ENCODE measurements at places on chromosomes 11 and 22. TPM values are rescaled to one million over a fixed set of nuclear protein-coding genes. Genes with fewer than 3 reads are reported as not detected.
A peak's percentile ranks its signal among the peaks of the same experiment; 100 is the strongest.

GRCh38 chr22:44028091-44028490, 4.0 kb downstream of the PARVB start:
- DNase-seq: no peak

TMEM45B gene
- total RNA-seq: 29.1 TPM

KRTAP5-10 gene
- not detected for total RNA-seq

GRCh38 chr22:19168088-19168890, 10.2 kb downstream of the SLC25A1 start:
- DNase-seq: no peak

DNA sequence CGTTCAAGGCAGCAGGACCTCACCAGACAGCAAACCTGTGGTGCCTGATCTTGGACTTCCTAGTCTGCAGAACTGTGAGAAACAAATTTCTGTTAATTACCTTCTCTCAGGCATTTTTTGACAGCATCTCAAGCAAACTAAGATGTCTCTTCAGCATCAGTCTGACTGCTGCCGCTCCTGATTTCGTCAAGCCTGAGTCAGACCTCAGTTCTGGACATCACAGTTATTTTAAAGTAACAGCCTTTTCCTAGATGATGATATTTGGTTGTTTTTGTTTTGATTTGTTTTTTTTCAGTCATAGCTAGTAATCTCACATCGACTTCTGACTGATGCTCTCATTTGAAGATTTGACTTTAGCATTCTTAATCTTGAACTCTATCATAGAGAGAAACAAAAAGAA, 71.9 kb downstream of the BLID start:
- no peak for DNase-seq

H19 gene
- total RNA-seq: 1.2 TPM

GRCh38 chr11:12497431-12497830, 120.1 kb downstream of the PARVA start:
- no peak for DNase-seq

KDELR3 gene
- total RNA-seq: 18.9 TPM

HBE1 gene
- 0.35 TPM for total RNA-seq

TUB gene
- total RNA-seq: 5.6 TPM

GPHA2 gene
- 11.6 TPM for total RNA-seq

DNA sequence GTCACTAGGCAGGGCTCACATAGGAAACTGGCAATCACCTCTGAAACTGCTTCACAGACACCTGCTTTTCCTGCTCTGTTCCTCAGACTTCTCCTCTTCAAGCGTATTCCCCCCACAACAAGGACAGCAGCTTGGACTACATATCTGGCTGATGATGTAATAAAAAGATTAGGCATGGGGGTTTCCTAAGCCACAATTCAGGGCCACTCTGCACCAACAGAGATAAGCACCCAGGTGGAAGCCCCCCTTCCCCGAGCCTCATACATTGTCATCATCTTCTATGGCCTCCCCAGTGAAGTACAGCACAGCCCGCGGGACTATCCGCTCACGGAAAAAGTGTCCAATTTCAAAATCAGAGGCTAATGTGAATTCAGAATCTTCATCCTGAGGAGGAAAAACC, 25.0 kb upstream of the PHLDA2 start:
- no peak for DNase-seq

DNA sequence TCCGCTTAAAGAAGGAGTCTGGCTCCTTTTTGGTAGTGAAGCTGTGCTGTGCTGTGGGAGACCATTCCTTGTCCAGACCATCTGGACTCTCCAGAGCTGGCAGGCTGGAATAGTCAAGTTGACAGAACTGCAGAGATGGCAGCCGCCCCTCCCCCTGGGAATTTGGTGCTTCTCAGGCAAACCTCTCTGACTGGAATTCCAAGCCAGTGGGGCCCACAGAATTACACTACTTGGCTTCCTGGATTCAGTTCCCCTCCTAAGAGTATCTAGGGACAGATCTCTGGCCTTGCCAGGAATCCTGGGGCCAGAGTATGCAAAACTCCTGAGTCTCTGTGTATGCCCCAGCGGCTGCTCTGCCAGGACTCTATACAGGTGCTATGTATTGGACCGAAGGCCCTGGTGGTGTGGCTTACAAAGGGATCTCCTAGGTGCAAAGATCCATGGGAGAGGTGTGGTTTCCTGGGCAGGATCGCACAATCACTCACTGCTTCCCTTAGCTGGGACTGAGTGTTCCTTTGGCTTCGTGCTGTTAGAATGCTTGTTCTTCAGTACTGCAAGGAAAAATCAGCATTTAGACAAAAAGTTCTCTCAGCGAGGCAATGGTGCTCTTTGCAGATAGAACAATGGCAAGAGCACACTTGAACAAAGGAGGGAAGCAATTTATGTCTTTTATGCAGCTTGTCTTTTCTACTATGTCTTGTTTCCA, 86.8 kb downstream of the PRMT3 start:
- no peak for DNase-seq

DNA sequence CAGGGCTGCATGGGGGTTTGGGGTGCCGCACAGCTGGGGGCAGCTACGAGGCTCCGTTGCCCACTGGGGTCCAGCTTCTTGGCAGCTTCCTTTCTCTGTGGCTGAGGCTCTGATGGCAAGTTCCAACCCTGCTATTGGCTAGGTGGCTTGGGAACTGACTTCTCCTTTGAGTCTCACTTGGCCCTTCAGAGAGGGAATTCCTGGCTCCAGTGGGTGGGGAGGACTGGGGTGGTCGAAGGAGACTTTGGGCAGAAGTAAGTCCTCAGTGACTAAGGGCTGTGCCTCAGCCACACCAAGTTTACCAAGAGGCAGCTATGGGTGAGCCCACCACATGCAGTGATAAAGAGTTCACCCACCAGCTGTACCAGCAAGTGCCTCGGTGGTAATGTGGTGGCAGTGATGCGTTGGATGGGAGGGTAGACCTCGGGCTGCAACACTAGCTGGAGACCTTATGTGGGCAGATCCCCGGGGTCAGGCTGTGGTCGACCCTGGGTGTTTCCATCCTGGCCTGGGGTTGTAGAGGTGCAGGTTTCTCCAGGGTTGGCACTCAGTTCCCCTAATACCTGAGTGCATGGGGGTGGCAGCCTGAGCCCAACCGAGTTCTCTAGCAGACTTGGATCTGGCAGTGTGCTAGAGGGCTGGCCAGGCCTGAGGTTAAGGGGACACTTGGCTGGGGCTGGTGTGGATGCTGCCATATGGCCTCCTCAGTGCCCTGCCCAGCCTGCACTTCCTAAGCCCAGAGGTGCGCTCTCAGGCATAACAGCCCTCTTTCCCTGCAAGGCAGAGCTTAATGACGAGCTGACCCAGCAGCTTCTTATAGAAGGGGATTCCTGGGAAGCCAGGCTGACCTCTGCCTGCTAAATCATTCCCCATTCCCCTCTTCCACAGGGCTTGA, 197.0 kb upstream of the CADM1 start:
- no peak for DNase-seq

LINC01488 gene
- 0.14 TPM for total RNA-seq

- DNase-seq: no peak
These were observed 127.1 kb downstream of the CTTN start for GRCh38 chr11:70525466-70525865.

DNA sequence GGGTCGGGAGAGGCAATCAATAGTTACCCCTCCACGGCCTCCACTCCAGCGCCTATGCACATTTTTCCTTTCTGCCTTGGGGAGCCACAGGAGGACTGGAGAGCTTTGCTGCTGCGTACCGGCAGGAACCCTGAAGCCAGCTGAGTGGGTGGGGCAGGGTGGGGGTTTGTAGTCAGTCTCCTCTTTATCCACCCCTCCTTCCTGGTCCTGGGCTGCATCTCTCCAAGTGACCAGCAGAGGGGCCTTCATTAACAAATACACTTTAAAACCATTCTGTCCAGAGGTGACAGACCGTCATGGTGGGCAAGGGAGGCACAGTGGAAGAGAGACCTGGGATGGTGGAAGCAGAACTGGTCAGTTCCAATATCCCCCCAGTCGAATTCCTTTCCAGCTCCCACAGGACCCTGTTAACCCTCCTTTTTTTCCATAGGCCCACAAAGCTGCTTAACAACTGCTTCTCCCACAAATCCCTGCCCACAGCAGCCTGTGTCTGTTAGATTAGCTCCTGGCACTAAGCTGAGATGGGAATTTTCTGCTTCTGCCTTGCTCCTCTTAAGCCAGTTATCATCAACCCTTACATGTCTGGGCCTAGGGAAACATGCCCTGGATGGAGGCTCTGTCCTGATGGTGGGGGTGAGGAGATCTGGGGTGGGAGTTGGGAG, 3.9 kb upstream of the ABCG4 start:
- peak; percentile 77 for DNase-seq

GRCh38 chr11:61734767-61735166, 17.7 kb upstream of the MYRF start:
- no peak for DNase-seq

- DNase-seq: peak; percentile 58
These were observed 34.5 kb upstream of the ANO3 start for GRCh38 chr11:26297189-26297975.

DNA sequence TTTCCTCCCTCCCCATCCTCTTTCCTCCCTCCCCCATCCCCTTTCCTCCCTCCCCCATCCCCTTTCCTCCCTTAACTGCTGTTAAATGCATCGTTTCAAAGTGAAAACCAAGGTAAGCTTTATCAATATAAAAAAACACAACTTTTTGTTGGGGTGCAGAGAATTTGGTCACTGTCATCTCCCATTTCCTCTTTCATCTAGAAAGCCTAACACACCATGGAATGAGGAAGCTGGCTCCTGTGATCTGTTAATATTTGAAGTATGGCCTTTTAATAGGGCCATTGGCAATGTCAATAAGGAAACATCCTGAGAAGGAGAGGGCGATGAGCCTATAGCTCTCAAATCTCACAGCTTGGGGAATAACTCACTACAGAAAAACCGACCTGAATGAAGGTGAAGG, 7.0 kb downstream of the EXPH5 start:
- no peak for DNase-seq

MUC5AC gene
- total RNA-seq: not detected

DNA sequence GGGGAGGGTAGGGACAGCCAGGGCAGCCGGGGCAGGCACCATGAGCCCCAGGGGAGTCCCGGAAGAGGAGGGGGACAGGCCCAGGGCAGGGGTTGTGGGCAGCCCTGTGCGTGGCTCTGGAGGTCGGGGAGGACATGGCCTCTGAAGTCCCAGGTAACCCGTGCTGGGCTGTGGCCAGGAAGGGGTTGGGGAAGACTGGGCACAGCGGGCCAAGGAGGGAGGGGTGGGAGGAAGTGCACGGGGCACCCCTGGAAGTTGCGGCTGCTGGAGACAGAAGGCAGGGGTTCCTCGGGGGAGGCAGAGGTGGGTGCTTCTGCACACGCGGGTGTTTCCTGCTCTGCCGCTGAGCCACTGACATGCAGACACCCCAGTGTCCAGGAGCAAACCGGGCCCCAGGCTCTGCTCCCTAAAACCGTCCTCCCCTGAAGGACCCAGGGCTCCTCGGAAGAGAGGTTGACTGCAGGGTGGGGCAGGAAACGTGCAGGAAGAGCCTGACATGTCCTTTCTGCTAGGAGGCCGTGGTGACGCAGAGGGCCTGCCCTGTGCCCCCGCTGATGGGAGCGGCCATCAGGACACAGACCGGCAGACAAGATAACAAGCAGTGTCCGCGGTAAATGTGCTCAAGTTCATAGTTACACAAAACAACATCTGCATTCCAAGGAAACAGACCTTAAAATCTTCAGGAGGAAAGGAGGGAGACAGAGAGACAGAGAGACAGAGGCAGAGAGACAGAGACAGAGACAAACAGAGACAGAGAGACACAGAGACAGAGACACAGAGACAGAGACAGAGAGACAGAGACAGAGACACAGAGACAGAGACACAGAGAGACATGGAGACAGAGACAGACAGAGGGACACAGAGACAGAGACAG, 5.7 kb downstream of the TNNI2 start:
- no peak for DNase-seq

ANGPTL5 gene
- total RNA-seq: not detected

DNA sequence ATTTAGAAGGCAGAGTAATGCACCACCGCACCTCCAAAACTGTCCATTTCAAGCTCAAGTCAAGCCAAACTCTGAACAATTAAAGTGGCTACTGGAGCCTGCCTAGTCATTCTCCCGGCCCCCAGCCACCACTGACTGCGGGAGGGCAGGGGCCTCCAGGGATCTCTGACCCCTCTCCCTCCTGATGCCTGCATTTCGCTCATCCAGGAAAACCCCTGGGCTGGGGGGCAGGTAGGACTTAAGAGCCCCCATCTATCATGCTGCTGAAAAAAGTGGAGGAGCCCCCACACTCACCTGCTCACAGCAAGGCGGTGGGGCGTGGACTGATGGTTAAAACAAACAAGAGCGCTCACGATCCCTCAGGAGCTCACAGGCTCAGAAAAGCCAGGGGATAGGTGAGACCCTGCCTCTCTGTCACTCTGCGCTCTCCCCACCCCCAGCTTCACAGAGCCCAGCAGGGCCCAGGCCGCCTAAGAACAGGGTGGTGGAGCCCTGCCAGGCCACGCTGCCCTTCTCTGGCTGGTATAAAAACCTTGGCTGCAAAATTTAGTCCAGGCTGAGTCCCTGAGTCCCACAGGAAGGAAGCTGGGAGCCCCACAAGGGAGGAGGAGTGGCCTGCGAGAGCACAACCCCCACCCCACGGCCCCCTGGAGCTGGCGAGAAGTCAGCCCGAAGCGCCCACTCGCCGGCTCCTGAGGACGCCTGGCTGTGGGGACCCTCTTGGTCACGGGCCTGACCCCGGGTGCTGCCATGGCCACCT, 21.0 kb upstream of the MOB2 start:
- DNase-seq: no peak

- DNase-seq: no peak
These were observed at the start of gene EPS8L2 for GRCh38 chr11:705646-706438. EPS8L2 (plus strand) TSS chr11:706231; CDS start chr11:709408, 3,177 bp downstream.

DNA sequence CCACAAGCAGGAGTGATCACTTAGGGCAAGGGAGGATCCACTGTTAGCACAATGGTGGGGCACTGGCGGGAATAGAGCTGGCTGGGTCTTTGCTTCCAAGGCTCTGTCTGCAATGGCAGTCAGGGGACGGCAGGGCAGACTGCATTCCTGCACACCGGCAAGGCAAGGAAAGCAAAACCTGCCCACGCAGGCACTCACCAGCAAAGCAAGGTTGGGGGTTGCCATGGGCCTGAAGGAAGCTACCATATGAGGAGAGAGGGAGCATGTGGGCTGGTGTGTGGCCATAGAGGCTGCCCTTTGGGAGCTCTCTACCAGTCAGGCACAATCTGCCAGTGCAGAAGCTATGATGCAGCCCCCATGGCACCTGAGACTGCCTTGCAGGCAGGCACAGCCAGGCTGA, 33.2 kb downstream of the OR8B12 start:
- no peak for DNase-seq

DNA sequence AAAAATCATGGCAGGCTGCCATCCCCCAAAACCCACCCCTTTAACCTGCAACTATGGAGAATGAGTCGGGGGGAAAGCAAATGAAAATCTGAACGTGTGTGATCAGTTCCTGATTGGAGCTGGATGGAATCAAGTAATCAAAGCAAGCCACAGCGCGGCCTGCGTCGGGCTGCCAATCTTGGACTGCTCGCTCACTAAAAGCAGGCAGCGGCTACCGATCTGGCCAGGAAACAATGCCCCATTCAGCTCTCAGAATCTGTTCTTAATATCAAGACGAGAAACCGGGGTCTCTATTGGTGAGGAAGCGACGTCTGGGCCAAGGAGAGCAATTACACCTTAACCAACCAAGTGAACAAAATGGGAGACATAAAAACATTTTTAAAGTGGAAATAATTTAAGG, 472.2 kb downstream of the SOX6 start:
- no peak for DNase-seq

- DNase-seq: no peak
These were observed 42.6 kb downstream of the FLRT1 start for GRCh38 chr11:64078284-64078683.
